ENCODE measurements at places on chromosomes 7 and 10.

GRCh38 chr10:8424555-8425211 is 370.2 kb downstream of the GATA3 start:
- DNase-seq: no peak

- no peak for DNase-seq
Observed at GRCh38 chr7:68699090-68699711, 899.1 kb upstream of the AUTS2 start.

DNA sequence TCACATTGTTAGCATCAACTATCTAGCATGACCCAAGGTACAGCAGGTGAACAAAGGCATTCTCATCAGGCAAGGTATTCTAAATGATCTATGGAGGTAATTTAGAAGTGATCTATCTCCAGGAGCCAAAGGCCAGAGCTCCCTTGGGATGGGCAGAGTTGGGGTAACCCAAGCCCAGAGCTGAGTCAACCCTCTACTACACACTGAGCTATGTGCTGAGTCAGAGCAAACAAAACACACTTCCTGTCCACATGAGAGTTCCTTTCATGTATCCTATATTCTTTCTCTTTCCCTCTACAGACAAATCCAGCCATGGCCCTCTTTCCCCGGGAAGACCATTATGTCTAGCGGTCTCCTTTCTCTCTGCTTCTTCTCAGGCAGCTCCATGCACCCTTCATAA is 68.2 kb upstream of the AGK start:
- no peak for DNase-seq

- no peak for DNase-seq
Observed at GRCh38 chr7:20894806-20895205, 108.1 kb upstream of the SP8 start.

DNA sequence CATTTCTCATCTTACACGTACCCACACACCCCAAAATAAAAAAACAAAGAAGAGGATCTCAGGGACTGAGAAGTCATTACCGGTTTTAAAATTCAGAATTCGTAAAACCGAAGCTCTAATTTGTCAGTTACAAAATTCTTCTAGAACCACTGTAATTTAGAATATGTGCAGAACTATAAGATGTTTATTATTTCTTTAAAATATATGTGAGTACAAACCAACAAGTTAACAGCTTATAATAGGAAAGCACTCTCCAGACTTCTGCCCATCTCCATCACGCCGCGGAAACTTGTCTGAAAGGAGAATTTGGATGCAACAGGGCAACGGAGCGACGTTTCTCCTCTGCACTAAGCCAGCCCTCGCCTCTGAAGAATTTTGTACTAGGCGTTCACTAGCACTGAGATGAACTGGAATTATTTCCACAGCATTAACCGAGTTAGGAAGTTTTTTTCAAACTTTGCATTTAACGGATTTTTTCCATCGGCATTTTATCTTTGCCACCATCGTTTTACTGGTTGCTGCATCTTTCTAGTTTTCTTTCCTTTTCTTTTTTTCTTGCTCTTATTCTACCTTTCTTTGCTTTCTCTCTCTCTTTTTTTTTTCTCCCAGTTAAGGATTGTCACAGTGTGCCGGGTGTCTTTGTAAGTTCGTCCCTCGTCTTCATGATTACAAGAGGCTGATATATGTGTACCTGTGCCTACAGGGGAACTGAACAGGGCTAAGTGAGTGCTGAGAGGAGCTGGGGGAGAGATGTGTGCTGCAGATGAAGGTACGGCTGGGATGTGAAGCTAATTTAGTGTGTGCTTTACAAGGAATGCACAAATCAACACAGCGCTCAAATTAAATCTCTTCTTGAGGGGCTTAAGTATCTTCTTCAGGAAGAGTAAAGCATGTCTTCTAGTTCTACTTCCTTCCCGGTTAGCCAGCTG is 295.9 kb upstream of the NFE2L3 start:
- no peak for DNase-seq

- no peak for DNase-seq
Observed at GRCh38 chr10:92692080-92692671, 2.4 kb downstream of the HHEX start.
